ENCODE measurements at places on chromosomes 6 and 20. TPM values are rescaled to one million over a fixed set of nuclear protein-coding genes. Genes with fewer than 3 reads are reported as not detected.

DNA sequence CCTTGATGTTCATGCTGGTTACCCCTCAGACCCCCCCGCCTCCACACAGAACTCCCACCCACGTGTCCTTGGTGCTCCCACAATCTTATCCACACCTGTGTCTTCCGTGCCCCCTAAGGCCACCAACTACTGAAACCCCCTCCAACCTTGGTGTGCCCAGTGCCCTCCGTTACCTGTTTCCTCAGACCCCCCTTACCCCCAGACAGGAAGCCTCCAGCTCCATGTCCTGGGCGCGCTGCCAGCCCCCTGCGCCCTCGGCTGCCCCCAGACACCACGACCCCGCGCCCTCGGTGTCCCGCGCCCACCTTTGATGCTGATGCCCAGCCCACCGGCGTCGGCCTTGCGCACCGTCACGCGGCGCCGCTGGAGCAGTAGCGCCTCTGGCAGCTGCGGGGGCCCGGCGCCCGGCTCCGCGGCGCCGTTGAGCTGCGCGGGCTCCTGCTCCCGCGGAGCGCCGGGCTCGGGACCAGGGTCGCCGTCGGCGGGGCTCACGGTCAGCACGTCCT is 504 bp downstream of the SNTA1 start:
- no peak for DNase-seq

The RAB23 gene
- polyA plus RNA-seq: 41.9 TPM

The ASIP gene
- polyA plus RNA-seq: 0.23 TPM

DNA sequence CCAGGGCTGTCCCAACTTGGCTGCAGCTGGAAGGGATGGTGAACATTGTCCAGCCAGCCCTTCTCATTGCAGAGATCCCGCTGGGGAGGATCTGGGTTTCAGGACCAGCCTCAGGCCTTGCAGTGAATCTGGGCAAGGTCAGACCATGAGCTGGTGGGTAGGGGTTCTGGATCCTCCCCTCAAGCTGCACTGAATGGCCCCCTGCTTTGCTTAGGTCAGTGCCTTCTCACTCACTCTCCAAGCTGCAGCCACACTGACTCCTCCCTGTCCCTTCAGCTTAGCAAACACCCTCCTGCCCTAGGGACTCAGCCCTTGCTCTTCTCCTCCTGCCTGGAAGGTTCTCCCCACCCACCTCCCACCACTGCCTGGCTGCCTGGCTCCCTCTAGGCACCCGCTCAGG is 95.3 kb upstream of the KCNG1 start:
- no peak for DNase-seq

DNA sequence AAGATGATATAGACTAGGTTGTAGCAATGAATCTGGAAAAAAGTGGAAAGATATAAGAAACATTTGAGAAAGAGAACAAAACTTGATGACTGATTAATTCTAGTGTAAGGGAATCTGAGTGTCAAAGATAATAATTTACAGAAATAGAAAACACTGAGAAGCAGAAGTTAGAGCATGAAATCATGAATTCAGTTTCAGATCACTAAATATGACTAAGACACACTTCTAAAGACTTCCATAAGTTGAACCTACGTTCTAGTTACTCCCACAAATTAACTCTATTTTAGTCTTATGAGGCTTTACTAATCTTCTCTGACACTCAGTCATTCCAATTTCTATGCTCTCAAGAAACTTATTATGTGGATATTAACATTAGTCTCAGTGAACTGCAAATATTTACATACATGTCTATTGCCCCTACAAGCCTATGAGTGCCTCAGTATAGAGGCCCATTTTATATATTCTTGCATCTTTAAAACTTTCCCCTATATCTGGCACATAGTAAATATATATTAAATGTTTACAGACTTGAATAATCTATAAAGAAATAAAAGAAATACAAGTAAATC is 30.4 kb downstream of the IBTK start:
- no peak for DNase-seq

Measured in right renal cortex interstitium (tissue), 3 donors.